Urothelium cell line (cell line): ENCODE measurements at places on chromosomes 11 and 22.

- DNase-seq: no peak
Observed at GRCh38 chr22:47620391-47620790, 857.9 kb downstream of the TBC1D22A start.

DNA sequence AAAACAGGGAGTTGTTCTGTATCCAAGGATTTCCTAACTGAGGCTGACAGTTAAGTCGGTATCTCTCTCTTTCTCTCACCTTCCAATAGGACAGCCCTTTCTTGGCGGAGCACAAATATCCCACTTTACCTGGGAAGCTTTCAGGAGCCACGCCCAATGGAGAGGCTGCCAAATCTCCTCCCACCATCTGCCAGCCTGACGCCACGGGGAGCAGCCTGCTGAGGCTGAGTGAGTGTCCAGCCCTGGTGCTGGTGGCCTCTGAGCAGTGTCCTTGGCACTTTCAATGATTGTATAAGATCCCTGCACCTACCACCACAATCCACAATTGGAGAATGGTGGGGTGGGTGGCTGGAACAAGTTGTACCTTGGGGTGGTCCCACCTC lies 33.7 kb downstream of the CYB5R2 start:
- DNase-seq: no peak

GRCh38 chr22:25199731-25200520 lies at the start of gene CRYBB3:
TSS of gene CRYBB3 (plus strand) at chr22:25199858. CDS start at chr22:25201397, 1,539 bp downstream.
- no peak for DNase-seq

GRCh38 chr22:26998129-26998528 lies 340.7 kb downstream of the MIAT start:
- DNase-seq: no peak

GRCh38 chr11:14015711-14016110 lies 53.2 kb downstream of the SPON1 start:
- peak; percentile 66 for DNase-seq

DNA sequence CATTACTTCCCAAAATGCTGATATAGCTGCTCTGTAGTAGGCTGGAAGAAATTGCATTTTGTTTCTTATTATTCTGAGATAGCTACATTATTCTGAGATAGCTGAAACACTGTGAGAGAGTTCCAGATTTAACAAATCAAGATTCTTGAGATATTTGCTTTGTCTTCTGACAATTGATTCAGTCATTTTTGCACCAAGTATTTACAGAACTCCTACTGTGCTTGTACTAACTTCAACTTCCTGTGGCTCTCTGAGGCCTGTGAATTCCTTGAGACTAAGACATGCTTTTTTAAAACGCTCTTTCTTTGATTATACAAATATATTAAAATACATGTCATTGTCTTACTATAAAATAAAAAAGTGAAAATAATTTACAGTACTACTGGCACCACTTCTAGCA lies 52.7 kb downstream of the USP47 start:
- no peak for DNase-seq

DNA sequence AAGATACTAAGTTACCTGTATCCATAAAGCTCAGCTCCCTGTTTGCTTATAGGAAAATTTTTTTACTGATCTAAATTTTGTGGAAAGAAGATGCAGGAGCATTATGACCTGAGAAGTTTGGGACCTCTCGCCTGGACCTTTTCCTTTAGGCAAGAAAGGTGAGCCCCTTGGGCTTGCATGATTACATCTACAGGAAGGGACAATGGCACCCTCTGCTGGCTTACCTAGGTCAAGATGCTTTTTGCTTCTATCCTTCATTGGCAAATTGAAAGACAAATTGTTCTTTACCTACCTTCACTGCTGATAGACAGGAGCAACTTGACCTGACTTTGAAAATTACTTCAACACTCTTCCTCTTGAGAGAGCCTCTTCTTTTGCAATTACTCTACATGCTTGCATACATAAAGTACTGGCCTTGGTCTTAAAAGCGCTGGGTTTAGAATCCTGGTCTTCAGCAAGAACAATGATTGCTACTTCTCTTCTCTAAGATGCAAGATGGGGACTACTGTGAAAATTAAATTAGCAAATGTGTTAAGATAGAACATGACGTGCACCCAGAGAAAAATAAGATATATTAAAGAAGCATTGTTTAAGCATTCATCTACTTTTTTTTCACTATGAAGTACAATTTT lies 147.2 kb downstream of the TRPC6 start:
- DNase-seq: peak; percentile 40

GRCh38 chr11:97419729-97420128 lies 1029.9 kb downstream of the JRKL start:
- DNase-seq: no peak

DNA sequence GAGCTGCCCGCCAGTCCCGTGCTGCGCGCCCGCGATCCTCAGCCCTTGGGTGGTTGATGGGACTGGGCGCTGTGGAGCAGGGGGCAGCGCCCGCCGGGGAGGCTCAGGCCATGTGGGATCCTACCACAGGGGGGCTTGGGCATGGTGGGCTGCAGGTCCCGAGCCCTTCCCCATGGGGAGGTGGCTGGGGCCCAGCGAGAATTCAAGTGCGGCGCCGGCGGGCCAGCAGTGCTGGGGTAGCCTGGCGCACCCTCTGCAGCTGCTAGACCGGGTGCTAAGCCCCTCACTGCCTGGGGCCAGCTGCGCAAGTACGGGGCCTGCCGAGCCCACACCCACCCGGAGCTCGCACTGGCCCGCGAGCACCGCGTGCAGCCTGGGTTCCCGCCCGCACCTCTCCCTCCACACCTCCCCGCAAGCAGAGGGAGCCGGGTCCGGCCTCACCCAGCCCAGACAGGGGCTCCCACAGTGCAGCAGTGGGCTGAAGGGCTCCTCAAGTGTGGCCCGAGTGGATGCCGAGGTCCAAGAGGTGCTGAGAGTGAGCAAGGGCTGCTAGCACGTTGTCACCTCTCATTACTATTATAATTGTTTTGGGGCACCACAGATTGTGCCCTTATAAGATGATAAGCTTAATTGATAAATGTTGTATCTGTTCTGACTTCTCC lies 333.2 kb downstream of the CASP12 start:
- DNase-seq: no peak

- DNase-seq: no peak
Observed at GRCh38 chr11:114918286-114918685, 240.0 kb downstream of the NXPE2 start.

DNA sequence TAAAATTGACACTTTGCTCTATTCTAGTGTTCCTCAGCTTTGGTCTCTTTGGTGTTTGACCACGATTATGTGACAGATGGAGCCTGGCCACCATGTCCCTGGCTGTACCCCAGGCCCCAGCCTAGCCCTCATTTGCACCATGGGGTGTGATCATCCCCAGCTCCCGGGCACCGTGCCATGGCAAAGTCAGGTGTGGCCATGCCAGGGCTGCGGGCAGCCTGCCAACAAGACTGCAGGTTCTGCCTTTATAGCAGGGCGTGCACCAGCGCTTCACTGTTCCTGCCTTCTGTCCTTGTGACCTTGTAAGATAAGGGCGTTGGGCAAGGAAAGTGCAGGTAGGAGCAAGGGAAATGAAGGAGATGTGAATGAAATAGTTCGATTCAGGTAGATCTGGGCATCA lies 22.4 kb upstream of the APOBEC3A start:
- DNase-seq: peak; percentile 74

GRCh38 chr22:27335102-27335660 lies 466.4 kb downstream of the MN1 start:
- no peak for DNase-seq

DNA sequence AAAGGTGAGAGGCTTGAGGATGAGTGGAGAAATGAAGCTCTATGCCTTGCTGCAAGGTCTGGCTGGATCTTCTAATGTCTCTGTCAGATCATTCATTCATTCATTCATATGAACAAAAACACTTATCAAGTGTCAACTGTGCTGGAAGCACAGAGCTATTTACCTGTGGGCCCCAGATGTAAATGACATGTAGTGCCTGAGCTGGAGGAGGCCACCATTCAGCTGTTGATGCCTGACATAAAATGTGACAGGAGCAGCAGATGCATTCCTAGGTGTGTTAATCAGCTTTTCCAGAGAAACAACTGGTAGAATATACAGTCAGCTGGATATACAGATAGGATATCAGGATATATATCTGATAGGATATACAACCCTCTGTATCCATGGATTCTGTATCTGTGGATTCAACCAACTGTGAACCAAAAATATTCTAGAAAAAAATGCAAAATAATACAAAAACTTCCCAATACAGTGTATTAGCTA lies 44.5 kb downstream of the TSPAN18 start:
- no peak for DNase-seq

DNA sequence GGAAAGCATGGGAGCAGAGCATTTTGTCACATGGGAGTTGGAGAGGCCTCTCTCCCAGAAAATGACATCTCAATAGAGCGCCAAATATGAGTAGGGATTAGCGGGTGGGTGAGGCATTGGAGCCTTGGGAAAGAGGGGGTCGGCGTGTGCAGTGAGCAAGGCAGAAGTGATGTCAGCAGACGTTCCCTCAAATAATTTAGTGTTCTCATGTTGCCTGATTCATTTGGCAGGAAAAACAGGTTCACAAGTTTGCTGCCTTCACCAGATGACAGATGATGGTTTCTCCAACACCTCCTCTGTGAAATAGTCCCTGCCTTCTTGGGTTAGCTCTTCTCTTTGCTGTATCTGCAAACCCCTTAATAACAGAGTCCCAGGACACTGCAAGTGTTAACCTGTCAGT lies 118.5 kb upstream of the ARHGAP20 start:
- no peak for DNase-seq

- DNase-seq: no peak
Observed at GRCh38 chr11:102085864-102086551, 24.2 kb upstream of the YAP1 start.

DNA sequence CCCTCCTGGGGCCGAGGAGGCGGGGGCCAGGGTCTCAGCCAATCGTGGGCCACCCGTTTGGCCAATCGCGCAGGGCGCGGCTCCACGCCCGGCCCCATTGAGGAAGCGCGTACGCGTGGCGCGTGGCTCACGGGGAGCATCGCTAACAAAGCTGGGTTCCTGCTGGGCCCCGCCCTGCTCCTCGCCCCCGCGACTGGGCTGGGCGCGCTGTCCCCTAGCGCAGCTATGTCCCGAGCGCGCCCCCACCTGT lies 614 bp upstream of the ASCL2 start:
- DNase-seq: no peak

DNA sequence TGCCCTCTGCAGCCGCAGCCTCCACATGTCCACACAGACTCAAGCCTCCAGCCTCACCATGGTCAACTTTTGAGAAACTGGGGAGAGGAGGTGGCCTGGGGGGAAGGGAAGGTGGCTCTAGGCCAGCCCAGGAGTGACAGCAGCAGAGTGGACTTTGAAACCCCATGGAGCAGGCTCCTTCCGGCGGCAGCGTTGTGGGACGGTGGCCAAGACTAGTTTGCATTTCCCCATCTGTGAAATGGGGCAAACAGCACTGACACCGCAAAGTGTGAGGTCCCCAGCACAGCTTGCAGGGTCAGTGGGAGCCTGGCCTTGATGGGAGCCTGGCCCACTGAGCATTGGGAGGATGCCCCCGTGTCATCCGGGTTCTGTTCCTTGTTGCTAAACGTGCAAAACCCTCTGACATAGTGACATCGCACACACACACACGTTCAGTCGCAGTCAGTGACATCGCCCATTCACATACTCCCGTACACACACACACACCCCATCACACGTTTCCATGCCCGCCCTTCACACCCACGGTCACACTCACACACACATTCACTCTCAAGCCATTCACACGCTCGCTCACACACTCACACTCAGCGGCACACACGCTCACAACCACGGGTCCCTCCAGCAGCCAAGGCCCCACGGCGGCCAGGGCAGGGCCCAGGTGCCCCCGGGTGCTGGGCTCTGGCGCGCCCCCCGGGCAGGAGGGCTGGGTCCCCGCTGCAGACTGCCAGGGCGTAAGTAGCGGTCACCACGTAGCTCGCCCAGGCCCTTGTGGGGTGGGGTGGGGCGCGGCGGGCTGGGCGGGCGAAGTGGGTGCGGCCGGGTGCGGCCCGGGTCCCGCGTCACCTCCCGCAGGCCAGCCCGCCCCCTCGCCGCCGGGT lies 585 bp downstream of the CYB5R3 start:
- DNase-seq: no peak

DNA sequence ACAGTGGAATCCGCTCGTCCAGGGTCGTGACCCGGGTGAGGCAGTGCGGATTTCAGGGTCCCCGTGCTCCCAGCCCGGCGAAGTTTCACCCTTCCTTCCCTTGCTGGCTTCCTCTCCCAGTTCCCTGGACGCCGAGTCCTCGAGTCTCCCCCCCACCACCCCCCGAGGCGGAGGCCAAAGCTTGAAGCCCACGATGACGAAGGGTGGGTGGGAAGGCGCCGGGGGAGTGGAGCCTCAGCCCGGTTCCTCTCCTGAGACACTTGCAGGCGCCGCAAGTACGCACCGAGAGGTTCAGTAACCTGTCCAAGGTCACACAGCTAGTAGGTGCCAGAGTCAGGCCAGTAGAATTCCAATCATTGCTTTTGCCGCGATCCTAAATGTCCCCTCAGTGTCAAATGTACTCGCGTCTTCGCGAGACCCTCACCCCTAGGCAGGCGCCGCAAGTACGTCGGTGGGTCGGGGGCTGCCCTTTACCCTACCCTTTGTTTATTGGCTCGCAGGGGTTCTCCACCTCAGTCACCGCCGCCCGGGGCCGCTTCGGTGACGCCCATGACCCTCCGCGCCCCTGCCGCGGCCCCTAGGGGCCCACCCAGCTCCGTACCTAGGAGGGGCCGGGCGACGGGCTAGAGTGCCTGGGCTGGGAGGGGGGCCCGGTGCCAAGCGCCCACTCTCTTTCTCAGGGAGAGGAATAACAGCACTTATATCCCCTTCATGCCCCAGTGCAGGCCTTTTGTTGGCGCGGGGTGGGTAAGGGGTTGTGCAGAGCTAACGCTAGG lies 5.7 kb upstream of the CHRM1 start:
- DNase-seq: no peak

- DNase-seq: peak; percentile 27
Observed at GRCh38 chr11:117458275-117459122, 130.8 kb downstream of the CEP164 start.

- no peak for DNase-seq
Observed at GRCh38 chr11:131186629-131187101, 183.8 kb upstream of the NTM start.

DNA sequence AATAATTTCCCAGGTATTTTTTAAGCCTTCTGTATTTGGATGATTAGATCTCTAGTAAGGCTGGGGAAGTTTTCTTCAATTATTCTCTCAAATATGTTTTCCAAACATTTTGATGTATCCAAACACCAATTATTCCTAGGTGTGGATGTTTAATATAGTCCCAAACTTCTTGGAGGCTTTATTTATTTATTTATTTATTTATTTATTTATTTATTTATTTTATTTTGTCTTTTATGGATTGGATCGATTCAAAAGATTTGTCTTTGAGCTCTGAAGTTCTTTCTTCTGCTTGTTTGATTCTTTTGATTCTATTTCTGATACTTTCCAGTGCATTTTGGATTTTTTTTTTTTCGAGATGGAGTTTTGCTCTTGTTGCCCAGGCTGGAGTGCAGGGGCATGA lies 2267.9 kb upstream of the RAG2 start:
- DNase-seq: no peak

DNA sequence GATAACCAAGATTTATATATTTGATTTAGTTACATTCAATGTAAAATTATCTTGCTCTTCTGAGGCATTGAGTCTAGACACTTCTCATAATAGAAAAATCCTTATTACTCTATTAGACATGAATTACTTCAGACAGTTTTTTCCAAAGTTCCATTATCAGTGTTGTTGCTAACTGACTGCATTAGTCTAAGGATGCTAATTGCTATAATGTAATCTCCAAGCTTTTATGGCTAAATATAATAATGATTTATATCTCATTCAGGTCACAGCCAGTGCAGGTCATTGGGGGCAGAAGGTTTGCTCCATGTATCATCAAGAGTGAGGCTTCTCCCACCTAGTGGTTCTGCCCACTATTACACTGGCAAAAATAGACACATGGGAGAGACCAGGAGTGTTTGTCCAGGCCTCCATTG lies 377.2 kb upstream of the DDI1 start:
- DNase-seq: peak; percentile 20
